ENCODE measurements at places on chromosomes 1 and 21.

- DNase-seq, result no peak
These were observed 2.6 kb downstream of the CHML start for GRCh38 chr1:241637604-241638003.

- DNase-seq, result peak; percentile 80
These were observed 70.7 kb downstream of the CD247 start for GRCh38 chr1:167447521-167448136.

- no peak for DNase-seq
These were observed 46.7 kb upstream of the PLPPR4 start for GRCh38 chr1:99217599-99217998.

- no peak for DNase-seq
These were observed 65.7 kb downstream of the TMCO4 start for GRCh38 chr1:19734056-19734455.

GRCh38 chr1:17177651-17178050 lies 27.3 kb upstream of the PADI1 start:
- no peak for DNase-seq

GRCh38 chr1:82517586-82517985 lies 716.9 kb downstream of the ADGRL2 start:
- DNase-seq, result no peak

GRCh38 chr1:84540759-84541158 lies 33.5 kb downstream of the CTBS start:
- DNase-seq, result no peak

- DNase-seq, result no peak
These were observed 17.7 kb downstream of the PLCH2 start for GRCh38 chr1:2493691-2494322.

DNA sequence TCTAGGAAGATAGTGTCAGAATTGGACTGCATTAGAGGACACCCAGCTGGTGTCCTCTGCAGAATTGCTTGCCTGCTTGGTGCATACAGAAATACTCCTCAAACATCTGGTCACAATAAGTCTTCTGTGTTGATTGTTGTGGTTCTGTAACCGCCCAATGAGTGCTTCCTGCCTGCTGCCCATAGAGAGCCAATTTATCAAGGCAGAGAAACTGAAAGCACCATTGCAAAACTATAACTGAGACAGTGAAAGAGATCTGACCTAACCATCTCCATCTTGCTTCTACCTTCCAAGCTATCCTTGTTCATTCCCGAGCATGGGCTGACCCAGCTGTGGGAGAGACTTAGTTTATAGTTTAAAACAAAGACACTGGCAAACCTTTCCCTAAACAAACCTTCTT lies 462.4 kb upstream of the RGS18 start:
- DNase-seq, result no peak

GRCh38 chr1:178500936-178501554 lies 4.3 kb upstream of the CLEC20A start:
- no peak for DNase-seq

DNA sequence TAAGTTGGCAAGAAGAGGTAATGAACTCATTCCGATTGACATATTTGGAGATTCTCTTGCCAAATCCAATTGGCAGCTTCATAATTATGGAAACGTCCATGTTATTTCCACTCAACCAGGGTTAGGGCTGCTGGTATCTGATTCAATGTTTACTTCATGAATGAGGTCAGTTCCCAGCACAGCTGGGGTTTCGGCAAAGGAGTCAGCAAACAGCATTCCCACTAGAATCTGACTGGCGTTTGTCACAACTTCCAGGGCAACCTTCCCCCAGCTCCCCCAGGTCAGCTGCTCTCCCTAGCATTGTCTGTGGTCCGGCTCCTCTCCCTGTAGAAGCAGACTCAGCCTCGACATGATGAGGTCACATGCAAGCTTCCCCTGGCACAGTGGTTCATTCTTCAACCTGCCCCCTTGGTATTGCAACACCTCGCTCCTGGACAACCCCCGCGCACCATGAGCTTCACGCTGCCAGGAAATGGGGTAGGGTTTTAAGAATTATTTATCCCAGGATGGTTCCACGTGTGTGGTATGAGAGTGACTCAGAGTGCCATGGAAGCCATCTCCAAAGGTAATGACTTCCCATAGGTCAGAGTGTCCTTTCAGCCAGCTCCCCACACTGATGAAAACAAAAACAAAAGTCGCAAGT lies 100.7 kb upstream of the SLC25A33 start:
- DNase-seq, result no peak

DNA sequence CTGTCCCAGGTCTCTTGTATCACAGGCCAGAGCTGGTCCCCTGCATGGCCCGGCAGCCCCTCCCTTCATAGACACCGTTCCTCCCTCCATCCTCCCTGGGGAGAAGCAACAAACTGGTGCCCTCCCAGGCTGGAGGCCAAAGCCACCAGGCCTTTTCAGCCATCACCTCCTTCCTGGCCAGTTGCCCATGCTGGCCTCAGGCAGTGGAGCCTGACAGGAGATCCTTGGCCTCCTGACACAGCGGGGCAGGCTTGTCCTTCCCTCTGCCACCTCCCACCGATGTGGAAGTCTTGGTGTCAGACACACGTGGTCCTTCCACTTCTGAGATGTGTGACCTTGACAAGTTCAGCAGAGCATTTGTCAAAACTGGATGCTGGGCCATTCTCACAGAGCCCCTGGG lies 206.0 kb downstream of the HIVEP3 start:
- no peak for DNase-seq

DNA sequence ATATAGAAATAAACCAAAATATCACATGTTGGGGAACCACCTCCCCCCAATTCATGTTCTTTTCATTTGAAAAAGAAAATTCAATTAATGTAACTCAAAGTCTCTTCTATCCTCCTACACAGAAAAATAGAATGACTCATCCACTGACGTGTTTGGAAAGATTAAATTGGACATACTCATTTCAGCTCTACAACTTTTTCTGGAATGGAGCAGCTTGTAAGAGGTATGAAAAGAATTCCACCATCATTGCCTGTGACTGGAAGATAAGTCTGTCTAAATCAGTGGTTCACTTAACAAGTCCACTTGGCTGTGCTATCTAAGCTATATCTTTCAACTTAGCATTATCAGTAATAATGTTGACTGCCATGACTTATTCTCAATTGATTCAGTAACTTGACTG lies 702.3 kb downstream of the BRINP3 start:
- no peak for DNase-seq

- no peak for DNase-seq
These were observed 61.6 kb upstream of the KIAA0040 start for GRCh38 chr1:175254190-175254589.

DNA sequence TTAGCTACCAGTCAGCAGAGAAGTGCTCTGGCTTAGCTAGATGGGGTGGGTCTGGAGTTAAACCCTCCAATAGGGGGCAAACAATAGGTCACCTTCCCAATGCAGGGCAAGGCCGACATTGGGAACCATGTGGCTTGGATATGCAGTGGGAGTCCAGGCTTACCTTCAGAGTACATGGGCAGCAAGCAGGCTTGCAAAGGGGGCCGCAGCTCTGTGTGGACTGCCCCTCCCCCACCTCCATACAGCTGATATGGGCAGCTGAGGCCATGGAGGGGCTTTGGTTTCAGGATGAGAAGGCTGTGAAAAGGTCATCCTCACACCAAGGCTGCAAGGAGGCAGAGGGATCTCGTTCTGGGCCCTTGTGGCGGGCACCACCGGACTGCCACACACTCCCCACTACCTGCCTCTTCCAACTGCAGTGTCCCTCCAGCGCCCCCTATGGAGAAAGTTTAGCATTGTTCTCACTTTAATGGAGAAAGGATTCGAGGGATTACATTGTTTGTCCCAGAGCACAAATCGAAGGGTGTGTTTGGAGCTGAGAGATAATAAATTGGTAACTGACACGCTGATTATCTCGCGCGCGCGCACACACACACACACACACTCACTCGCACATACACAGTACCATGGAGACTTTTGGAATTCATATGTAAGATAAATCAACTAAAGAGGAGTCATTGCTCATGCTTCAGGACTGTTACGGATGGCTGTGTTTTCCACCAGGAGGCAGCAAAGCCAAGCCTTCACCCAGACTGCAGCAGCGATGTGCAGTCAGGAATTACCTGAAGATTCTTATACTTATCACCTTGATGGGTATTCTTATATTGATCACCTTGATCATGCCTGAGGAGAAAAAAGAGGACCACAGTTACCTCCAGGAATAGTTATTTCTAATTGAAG lies 7.0 kb upstream of the SMCP start:
- no peak for DNase-seq

DNA sequence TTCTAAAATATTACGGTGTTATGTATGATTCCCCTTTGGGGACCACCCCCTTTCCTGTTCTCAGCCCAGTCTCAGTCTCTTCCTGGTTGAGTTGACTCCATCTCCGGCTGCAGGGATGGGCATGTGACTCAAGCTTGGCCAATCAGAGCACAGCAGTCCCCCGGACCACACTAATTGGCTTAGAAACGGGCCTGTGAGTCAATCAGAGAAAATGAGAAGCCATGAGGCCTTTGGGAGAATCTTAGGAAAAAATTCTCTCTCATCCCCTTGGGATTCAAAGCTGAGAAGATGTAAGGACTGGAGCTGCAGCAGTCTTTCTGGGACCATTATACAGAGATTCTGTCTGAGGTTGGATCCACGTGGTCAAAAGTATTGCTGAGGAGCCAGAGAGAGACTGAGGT lies 10.7 kb upstream of the FHAD1 start:
- no peak for DNase-seq

- DNase-seq, result no peak
These were observed 21.5 kb upstream of the SLC44A5 start for GRCh38 chr1:75632350-75632949.

GRCh38 chr1:190452272-190452848 lies 25.3 kb downstream of the BRINP3 start:
- no peak for DNase-seq

GRCh38 chr1:201742955-201743805 lies 85.8 kb upstream of the IPO9 start:
- no peak for DNase-seq

DNA sequence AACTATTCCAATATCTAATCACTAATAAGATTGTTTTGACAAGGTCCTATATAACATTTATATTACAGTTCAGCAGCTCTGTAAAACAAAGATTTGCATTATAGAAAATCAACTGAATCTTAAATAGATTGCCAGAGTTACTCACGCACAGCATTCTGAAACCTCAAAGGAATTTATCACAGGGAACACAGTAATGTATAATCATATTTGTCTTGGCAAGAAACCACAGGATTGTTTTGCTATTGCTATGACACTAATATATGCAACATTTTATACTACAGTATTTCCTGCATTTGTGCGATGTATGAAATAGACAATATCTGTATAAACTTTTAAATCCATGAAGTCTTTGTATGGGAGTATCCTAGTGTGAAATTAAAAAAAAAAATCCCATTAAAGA lies 101.4 kb downstream of the PLPPR5 start:
- no peak for DNase-seq

DNA sequence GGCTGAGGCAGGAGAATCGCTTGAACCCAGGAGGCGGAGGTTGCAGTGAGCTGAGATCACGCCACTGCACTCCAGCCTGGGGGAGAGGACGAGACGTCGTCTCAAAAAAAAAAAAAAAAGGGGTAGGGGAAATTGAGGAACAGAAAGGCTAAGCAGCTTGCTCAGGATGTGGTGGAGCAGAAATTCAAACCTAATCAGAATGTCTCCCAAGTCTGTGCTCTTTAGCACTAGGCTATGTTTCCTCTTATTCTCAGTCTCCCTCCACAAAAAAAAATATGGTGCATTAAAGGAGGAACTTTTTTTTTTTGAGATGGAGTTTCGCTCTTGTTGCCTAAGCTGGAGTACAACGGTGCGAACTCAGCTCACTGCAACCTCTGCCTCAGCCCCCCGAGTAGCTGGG lies 114.2 kb downstream of the SLC16A1 start:
- DNase-seq, result no peak

DNA sequence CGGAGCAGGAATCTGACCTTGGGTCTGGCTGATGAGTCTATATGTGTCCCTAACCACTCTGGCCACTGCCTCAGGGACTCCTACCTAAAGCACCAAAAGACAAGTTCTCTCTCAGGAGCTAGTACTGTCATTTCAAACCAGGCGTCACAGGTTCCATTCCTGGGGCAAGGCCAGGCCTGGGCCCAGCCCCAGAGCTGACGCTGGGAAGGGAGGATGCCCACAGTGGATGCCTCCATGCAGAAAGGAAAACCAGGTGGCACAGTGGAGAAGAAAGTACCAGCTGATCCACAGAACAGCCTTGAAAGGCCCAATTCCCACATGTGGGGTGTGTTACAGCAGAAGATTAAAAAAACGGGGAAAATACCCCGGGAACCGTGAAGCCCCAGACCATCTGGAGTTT lies 77.4 kb downstream of the DMRTB1 start:
- no peak for DNase-seq

- no peak for DNase-seq
These were observed 6.7 kb downstream of the OR2T11 start for GRCh38 chr1:248627971-248628844.

- peak; percentile 42 for DNase-seq
These were observed 1.1 kb downstream of the ERO1B start for GRCh38 chr1:236280438-236281197.

- no peak for DNase-seq
These were observed 126.1 kb downstream of the CDC42BPA start for GRCh38 chr1:227192163-227192562.

DNA sequence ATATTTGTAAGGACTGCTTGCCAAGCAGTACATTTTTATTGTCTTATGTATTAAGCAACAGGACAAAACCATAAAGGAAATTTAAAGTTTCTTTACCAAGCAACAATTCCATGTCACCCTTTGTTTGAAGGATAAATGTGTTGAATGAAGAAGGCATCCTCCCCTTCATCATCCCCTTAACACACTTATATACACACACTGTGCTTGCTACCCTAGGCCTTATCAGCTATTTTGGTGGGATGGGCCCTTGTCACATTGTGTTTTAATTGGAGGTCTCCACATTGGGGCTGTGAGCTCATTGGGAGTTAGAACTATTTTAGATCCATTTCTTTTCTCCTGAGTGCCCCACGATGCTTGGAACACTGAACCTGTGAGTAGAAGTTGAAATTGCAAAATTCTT lies 1.9 kb downstream of the VANGL1 start:
- no peak for DNase-seq

DNA sequence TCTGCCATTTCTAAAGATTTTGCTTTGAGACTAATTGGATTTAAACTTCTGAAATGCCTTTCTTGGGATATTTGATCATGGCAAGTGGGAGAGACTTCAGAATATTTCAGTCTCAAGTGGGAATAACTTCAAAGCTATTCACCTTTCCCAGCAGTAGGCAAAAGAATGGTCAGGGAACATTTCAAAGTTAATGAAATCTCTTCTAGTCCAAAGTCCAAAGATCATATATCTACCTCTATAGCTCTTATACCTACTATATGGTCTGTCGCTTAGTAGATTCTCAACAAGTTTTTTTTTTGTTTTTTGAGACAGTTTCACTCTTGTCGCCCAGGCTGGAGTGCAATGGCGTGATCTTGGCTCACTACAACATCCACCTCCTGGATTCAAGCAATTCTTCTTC lies 44.5 kb upstream of the PIGC start:
- no peak for DNase-seq
